ENCODE measurements at places on chromosomes 1 and 21.

DNA sequence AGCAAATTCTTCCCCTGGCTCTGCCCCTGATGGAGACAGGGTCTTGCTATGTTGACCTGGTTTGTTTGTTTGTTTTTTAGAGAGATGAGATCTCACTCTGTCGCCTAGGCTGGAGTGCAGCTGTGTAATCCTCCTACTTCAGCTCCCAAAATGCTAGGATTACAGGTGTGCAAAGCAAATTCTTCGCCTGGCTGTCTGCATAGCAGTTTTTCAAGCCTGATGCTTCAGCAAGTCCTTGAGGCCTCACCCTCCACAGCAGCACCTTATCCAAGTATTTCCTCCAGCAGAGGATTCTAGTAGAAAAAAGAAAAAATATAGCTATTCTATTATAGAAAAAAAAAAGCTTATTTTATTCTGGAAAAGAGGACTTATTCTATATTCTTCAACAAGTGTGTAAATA, 15.1 kb upstream of the RPL5 start:
- DNase-seq: no peak

GRCh38 chr1:21840981-21841380, 28.9 kb downstream of the LDLRAD2 start:
- no peak for DNase-seq

DNA sequence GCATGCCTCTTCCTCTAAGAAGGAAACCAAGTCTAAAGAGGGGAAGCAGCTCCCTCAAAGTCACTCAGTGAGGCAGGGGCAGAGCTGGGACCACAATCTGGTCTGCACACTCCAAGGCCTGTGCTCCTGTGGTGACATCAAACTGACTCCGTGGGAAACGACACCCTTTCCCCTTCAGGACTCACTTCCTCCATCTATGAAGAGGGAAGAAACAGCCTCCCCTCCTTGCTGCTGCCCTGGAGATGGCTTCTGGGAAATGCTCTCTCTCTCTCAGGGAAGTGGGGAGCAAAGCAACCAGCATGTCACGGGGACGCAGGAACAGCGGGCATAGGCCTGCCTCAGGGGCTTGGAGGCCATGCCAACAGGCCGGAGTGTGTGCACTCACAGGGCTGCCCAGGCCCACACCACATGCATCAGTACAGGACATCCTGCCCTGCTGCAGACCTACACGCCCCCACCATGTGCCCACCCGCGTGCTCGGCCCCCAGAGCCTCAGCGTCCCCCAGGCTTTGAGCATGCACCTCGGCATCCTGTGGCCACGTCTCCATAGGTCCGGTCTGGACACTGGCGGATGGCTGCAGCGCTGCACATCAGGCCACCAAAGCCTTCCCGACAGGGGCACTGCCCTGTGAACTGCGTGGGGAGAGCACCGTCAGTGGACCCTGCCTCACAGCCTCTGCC, 25.7 kb downstream of the LAMB3 start:
- no peak for DNase-seq

DNA sequence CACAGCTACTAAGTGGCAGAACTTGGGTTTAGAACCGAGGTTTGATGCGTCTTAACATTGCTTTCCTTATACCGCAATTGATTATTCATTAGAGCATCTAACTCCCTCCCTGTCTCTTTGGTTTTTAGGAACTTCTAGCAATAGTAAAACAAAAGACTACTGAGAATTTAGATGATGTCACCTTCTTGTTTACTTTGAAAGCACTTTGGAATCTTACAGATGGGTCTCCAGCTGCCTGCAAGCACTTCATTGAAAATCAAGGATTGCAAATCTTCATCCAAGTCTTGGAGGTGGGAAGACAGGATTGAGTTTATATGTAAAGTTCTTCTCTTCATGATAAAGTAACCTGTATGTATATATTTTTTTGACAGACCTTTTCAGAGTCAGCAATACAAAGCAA, 35.0 kb downstream of the ZYG11A start:
- no peak for DNase-seq

DNA sequence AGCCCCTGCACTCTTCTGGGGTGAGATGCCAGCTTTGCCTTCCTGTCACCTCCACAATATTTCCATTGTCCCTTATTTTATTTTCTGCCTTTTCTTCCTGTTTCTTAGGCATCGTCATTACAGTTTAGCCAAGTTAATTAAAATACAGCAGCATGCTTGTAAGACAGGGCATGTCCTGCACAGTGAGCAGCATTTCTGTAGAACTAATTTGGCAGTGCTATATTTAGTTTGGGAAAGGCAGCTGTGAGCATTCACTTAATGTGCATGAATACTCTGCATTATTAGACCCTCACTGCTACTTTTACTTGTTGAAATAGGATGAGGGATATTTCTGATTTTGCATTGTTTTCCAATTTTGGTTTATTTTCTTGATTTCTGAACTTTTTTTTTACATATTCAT, 133.3 kb downstream of the KCNK2 start:
- DNase-seq: no peak

DNA sequence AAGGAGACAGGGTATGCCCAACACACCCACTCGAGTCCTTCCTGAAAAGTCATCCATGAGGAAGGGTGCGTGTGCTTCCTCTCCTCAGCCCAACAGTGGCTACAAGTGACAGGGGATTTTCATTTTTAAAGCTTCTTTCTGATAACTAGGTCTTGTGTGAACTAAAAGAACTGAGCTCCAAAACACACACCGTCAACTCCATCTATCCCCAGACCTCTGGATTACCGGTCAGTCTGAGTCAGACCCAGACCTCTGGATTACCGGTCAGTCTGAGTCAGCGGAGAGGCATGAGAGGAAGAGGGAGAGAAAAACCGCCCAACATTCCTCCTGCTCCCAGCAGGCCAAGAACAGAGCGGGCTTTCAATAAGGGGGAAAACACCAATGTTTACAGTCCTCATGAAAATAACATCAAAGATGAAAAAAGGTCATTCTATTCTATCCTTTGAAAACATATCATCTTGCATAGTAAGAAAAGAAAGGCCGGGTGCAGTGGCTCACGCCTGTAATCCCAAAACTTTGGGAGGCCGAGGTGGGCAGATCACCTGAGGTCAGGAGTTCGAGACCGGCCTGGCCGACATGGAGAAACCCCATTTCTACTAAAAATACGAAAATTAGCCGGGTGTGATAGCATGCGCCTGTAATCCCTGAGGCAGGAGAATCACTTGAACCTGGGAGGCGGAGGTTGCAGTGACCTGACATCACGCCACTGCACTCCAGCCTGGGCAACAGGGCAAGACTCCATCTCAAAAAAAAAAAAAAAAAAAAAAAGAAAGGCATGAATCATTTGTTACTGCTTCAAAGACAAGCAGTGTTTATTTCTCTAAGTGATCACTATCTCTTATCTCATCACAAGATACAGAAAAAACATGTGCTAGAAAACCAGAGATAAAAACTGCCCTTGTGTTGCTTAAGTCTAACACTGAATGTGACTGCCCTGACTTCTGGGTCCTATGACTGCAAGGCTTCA, 3.4 kb downstream of the PTTG1IP start:
- no peak for DNase-seq

- no peak for DNase-seq
Measured at GRCh38 chr21:44448651-44449131, 6.6 kb upstream of the LRRC3 start.

- no peak for DNase-seq
Measured at GRCh38 chr1:201328576-201328975, 45.3 kb downstream of the PKP1 start.

DNA sequence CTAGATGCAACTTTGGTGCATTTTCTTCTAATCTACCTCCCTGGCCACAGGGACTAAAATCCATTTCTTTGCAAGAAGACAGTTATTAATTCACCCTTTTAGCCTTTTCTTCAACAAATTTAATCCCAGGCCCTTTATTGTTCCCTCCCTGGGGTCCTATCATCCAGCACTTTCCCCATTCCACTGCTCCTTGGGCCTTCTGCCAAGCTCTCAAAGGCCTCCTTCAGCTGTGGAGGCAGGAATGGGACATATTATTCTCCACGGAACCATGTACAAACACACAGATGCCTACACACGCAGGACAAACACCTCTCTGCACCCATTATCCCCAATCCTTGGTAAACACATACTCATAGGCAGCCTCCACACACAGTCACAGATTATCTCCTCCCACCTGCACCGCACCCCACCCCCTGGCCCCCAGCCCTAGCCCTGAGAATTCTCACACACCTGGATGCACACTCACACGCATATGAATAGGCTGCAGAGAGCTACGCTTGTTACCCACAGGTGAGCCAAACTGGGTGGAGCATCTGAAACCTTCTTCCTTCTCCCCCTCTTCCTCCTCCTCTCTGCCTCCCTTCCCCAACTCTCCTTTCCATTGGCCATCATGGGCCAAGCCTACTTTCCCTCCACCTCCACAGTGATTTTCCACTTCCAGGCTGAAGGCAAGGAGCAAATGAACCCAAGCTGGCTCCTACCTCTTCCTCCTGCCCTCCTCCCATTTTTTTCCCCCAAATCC, 11.7 kb downstream of the TAGLN2 start:
- DNase-seq: no peak

DNA sequence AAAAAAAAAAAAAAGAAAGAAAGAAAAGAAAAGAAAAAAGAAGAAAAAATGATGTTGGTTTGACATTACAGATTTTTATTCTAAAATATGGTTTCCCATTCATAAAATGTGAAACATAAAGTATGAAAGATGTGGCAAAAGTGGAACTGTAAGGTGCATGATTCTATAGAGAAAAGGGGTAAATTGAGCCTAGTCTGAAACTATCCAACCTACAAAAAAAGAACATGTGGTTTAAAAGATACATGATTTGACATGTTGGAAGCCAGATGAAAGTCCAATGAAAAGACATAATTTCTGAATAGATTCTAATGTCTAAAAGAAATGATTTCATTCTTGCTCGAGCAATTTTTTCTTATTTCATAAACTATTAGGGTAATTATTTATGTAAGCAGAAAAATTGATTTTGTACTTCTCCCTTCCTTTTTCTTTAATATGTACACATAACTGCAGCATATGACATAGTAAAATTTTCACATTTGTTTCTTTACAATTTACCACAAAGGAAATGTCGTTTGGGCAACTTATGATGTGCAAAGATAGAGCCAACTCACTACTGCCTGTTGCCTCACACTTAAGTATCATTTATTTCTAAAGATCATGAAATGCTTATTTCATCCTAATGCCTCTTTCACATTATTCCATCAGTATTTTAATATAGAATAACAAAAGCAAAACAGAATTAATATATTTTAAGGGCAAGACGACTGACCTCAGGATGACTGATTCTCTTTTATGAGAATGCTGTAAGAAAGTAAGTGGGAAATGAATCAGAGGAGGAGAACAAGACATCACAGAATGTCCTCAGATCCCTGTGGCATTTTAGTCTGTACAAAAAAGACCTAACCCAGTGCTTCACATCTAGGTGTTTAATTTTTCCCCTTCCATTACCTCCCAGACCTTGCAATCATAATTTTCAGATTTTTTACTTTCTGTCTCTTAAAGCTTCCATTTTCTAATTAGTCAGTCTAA, 165.8 kb upstream of the HMCN1 start:
- DNase-seq: no peak

DNA sequence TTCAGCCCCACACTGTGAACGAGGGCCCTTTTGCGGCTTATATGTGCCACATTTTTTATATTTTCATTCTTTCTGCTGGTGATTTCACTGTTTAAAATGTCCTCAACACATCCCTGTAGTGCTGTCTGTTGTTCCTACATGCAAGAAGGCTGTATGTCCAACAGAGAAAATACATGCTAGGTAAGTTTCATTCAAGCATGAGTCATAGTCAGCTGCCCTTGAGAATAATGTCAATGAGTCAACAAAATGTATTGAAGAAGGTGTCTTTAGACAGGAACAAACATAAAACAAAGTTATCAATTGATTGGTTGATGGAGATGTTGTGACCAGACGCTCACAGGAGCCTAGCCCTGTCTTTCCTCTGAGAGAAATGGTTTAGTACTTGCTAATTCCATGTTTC, 553.4 kb downstream of the PLPP3 start:
- DNase-seq: no peak

DNA sequence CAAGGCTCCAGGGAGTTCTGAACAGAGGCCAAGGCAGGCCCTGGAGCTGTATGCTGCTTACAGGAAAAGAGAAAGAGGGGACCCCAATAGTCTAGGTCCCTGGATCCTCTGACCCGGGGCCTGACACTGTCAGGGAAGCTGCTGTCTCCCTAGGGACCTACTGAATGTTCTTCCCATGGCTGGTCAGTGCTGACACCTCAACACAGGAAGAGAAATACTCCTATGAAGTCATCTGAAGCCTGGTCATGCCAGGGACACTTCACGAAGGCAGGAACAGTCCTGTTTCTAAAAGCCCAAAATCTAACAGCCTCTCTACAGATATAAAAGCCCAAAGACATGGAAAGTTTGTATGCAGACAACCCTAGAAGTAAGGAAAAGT, 1.7 kb upstream of the LAD1 start:
- DNase-seq: no peak

- DNase-seq: no peak
Measured at GRCh38 chr1:42211224-42211623, 46.7 kb upstream of the GUCA2A start.

- DNase-seq: no peak
Measured at GRCh38 chr1:161973924-161974845, 49.5 kb downstream of the OLFML2B start.

- DNase-seq: no peak
Measured at GRCh38 chr1:116999596-116999995, 2.0 kb upstream of the CD101 start.

DNA sequence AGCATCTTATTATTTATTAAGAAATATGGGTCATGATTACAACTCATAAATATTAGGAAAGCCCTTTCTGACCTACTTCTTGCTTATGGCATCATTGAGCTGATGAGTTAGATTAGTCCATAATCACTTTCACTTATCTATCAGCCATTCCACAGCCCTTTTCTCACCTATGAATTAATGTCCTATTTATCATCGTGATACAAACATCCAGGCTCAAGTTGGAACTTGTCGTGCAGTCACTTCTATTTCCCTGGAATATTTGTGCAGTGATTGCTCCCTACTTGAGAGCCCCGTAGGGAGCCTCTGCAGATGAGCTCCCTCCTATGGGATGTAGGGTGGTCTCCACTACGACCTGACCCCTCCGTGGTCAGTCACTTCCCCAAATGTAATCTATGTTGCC, 8.1 kb upstream of the F3 start:
- DNase-seq: no peak

GRCh38 chr1:119917304-119918055, 21.2 kb upstream of the ADAM30 start:
- DNase-seq: no peak

DNA sequence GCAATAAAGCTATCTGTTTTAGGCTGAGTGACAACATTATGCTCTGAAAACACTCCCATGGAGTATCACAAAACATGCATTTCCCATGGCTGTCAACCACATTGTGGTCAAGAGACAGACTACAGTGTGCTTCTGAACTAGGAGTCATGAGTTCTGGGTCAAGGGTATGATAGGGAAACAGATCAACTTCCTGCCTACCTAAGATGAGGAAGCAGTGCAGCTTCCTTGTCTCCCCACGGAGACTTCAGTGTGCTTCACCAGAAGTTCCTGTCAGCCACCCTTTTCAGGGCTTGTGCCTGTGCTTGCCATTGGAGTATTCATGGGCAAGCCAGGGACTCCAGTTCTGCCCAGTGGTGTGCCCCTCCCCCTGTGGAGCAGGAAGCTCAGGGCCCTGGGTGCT, 19.9 kb downstream of the LCE3E start:
- DNase-seq: no peak

GRCh38 chr21:15095326-15095725, 30.5 kb upstream of the NRIP1 start:
- no peak for DNase-seq

Data from stimulated activated CD4-positive, alpha-beta T cell treated with anti-CD3 and anti-CD28 coated beads, TNF-alpha, amount 100 ng/mL, for 24 hours (primary cell).